GM18507 (cell line): ENCODE measurements at places on chromosomes 2 and 18.

GRCh38 chr2:241939541-241939940 is 70.0 kb downstream of the RTP5 start:
- no peak for DNase-seq

DNA sequence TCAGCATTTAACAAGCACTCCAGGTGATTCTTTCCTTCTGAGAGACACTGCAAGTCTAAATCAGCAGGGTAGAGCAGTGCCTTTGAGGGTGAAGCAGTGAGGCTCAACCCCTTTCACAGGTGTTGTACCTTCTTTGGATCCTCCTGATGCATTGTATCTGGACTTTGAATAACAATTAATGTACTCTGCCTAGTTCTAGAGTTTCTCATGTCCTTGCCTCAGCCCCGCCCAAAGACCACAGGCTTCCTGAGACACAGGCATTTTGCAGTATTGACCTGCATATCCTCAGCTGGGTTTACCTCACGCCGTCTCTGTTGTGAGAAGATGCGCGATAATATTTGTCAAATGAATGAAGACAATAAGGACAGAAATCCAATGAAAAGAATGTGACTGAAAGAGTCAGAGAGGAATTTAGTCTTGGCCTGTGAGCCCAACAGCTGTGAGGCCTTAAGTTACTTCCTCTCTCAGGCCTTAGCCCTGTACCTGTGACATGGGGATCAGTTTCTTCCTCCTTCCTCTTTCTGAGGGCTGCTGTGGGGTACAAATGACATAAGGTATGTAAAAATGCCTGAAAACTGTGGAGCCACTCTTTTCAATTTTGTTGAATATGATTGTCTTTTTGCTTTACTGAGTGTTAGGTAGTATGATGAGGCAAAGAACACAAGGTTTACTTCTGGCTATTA is 43.7 kb downstream of the WIPF1 start:
- no peak for DNase-seq

GRCh38 chr2:21552981-21553380 is 429.2 kb downstream of the TDRD15 start:
- no peak for DNase-seq

DNA sequence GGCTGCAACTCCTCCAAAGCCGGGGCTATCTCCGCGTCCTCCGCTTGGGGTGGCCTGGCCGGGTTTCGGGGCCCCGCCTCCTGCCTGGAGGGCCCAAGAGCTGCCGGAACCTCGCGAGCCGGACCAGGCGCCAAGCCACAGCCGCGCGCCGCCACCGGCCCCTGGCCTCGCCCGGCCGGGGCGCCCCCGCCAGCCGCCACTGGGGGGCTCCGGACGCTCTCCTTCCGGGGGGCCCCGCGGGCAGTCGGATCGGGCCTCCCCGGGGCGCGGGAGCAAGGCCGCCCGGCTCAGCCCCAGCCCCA is 17.4 kb upstream of the HAAO start:
- no peak for DNase-seq

DNA sequence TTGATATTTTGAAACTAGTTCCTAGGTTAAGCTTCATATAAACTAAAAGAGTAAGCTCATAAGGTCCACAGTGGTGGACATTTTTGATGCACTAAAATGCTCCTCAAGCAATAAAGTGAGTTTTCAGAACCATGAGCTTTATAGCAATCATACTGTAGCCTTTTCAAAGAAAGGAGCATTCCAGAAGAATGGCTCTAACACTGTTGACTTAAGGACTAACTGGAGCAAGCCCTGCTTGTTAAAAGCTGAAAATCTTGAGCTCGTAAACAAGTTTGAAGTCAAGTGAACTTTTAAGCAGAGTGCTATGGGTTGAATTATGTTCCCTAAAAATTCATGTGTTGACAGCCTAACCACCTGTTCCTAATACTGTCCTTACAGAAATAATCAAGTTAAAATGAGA is 38.0 kb downstream of the KYNU start:
- DNase-seq, result no peak

DNA sequence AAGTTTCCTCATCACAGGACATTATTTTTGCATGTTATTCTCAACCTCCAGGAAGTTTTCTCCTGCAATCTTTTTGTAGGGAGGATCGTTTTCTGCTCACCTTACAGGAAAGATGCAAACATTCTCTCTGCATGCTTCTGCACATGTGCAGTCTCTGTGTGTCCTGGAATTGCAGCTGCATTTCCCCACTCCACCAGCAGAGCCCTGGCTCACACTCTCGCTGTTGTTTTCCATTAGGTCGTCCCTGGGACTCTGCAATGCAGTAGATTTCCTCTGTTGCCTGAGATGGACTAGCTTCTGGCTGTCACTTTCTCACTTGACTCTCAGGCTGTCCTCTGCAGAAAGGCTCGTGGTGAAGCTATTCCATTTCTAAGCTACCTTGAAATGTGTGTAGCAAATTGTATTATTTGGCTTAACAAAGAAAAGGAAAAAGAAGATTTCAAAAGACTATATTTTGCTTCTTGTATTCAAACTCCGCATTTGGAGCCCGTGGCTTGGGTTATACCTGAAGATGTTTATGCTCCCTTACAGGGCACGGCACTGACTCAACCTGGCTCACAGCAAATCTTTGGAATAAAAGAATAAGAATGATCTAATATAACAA is 346.7 kb downstream of the RAD51AP2 start:
- DNase-seq, result no peak

GRCh38 chr2:159009940-159010339 is 41.5 kb downstream of the TANC1 start:
- no peak for DNase-seq

DNA sequence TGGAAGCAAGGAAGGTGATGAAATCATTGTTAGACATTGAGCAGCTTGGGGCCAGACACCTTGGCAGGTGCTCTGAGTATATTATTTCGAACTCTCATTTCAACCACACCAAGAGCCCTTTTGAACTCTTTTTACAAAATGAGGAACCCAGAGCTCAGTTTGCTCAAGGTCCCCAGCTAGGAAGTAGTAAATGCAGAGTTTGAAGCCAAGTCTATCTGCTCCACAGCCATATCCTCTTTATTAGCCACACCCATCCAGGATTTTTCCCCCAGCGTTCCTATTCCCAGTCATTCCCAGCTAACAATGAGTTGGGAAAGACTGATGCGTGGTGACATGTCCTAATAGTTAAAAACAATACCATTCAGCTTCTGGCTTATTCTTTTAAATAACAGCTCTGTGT is 40.2 kb downstream of the SEMA4F start:
- DNase-seq, result no peak

DNA sequence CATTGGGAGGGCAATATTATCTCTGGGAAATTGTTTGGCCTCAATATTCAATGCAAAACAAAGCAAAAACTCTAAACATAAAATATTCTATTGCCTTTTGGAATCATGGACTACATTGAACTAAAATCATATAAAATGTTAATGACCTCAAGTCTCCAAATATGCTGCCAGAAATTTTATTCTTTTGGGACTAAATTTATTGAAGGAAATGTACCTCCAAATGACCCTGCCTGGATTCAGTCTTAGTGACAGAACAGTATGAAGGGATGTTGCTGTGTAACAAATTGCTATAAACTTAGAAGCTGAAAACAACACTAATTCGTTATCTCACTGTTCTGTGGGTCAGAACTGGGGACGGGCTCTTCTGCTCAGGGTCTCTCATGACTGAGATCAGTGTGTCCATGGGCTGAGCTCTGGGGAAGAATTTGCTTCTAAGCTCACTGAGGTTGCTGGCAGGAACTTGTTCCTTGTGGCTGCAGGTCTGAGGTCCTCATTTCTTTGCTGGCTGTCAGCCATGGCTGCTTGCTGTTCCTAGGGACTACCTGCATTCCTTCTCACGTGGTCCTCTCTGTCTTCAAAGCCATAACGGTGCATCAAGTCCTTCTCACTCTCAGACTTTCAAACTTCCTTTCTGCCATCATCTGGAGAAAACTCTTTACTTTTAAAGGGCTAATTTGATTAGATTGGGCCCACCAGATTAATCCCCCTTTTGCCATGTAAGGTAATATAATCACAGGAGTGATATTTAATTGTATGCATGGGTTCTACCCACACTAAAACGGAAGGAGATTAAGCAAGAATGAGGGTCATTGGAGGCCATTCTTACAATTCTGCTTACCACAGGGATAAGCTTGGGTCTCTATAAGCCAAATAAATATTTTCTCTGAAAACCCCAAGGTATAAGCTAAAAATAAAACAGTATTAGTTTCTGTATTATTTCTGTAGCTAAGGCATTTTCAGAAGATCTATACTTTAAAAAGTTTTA is 149.0 kb downstream of the ADCYAP1 start:
- no peak for DNase-seq

GRCh38 chr2:159744363-159744762 is 32.1 kb downstream of the MARCHF7 start:
- DNase-seq, result no peak

GRCh38 chr2:86673986-86674670 is 46.0 kb upstream of the RMND5A start:
- DNase-seq, result no peak

DNA sequence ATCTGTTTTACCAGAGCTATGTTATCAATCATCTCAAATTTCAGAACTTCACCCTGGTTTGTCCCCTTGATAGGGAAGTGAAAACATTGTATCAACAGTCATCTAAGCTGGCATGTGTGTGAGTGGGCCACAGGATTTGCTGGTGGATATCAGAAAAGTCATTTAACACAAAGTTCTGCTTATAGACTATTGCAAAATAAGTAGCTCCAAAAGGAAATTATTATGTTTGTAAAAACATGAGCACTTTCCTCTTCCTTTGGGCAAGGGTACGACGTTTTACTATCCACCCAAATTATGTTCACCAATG is 20.7 kb upstream of the COPS8 start:
- no peak for DNase-seq

- DNase-seq, result no peak
These were observed 25.5 kb upstream of the TUBB6 start for GRCh38 chr18:12282442-12283039.

GRCh38 chr2:137039482-137040152 is 274.3 kb downstream of the THSD7B start:
- DNase-seq, result no peak

DNA sequence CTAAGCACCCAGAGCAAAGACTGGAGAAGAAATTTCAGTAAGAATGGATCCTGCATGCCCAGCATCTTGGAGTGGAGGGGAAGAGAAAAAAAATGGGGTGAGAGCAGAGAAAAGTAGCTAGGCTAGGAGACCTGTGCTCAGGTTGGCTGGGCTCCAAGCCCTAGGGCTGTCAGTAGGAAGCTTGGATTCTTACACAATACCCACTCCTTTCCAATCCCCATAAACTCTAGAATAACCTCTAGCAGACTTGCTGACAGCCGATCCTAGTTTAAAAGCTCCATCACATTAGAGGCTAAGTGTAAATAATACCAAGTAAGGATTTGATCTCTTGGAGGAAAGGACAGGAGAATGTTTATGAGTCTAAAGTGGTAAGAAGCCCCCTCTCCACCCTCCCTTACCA is 46.2 kb upstream of the NABP1 start:
- DNase-seq, result no peak

GRCh38 chr2:152099367-152100050 is 665 bp upstream of the CACNB4 start:
- DNase-seq, result no peak

DNA sequence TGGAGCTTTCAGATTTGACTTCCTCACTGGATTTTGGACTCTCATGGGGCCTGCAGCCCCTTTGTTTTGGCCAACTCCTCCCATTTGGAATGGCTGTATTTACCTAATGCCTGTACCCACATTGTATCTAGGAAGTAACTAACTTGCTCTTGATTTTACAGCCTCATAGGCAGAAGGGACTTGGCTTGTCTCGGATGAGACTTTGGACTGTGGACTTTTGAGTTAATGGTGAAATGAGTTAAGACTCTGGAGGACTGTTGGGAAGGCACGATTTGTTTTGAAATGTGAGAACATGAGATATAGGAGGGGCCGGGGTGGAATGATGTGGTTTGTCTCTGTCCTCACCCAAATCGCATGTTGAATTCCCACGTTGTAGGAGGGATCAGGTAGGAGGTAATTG is 233.4 kb upstream of the GALNT5 start:
- DNase-seq, result no peak

DNA sequence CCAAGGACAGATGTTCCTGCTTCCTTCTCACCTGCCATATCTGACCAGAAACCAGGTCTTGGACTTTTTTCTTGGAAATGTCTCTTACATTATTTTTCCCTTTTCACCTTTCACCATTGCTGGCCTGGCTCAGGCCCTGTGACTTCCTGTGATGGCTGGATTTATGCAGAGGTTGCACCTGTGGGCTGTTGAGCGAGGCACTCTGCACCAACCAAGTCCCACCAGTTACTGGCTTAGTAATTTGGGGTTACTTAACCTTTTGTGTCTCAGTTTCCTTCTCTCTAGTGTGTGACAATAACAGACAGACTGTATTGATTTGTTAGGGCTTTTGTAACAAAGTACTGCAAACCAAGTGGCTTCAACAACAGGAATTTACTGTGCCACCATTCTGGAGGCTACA is 110.0 kb downstream of the INSIG2 start:
- DNase-seq, result no peak

DNA sequence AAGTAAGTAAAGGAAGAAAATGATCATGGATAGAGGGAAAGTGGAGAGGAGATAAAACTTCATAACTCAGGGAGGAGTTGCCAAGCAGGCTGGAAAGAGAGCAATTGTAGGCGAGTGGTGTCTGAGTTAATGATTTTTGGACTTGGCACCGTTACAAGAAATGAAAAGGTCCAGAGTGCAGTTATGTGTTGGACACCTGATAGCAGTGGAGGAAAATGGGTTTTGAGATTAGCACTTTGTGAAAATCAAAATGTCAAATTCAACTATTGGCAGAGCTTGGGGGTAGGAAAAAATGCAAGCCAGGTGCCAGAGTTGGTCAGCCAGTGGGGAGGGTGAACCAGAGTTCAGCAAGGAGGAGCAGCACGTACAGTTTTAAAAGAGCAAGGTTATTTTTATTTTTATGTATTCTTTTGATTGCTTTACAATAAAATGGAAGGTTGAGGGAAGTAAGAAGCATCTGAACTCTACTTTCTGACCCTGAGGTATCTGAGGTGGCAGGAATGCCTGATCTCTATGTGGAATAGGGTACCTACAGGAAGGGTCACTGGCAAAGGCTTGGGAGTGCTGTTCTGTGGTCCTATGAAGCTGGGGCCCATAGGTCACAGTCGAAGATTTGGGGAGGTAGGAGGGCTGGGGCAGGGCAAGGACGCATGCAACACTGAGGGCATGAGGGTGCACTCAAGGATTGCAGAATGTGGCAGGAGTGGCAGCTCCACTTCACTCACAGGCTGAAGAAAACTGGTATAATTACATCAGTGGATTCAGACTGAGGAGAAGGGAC is 127.5 kb downstream of the CD8B2 start:
- no peak for DNase-seq

DNA sequence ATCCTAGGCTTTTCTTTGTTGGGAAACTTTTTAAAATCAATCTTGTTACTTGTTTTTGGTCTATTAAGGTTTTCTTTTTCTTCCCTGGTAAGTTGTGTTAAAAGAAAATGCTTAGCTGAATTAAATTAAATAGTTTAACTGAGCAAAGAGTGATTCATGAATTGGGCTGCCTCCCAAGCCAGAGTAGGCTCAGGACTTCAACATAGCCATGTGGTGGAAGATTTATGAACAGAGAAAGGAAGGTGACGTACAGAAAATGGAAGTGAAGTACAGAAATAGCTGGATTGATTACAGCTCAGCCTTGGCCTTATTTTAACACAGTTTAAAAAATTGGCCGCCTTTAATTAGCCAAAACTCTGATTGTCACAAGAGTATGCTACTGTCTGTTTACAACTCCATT is 27.9 kb upstream of the GALNT5 start:
- no peak for DNase-seq

- DNase-seq, result no peak
These were observed 343.6 kb upstream of the SYT4 start for GRCh38 chr18:43620936-43621335.
